ENCODE measurements at places on chromosomes 7 and 10.

GRCh38 chr10:28594406-28594805 lies 61.5 kb downstream of the WAC start:
- no peak for DNase-seq

DNA sequence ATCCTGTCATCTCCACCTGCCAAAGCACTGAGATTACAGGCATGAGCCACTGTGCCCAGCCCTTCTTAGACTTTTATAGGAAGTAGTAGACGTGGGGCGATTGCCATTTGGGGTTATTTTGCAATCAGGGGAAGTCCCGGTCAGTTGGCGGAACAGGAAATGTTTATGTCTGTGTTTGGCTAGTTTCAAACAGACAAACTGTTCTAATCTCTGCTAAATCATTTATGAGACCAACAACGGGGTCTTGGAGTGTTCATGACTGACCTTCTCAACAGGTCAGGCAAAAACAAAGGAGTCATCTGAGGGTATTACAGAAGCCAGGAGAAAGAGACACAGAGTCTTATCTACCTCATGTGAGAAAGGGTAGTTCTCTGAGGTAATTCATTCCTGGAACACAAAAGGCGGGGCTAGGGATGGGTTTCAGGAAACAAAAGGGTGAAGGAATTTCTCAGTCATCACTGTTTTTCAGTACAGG lies 6.6 kb upstream of the TPK1 start:
- no peak for DNase-seq

DNA sequence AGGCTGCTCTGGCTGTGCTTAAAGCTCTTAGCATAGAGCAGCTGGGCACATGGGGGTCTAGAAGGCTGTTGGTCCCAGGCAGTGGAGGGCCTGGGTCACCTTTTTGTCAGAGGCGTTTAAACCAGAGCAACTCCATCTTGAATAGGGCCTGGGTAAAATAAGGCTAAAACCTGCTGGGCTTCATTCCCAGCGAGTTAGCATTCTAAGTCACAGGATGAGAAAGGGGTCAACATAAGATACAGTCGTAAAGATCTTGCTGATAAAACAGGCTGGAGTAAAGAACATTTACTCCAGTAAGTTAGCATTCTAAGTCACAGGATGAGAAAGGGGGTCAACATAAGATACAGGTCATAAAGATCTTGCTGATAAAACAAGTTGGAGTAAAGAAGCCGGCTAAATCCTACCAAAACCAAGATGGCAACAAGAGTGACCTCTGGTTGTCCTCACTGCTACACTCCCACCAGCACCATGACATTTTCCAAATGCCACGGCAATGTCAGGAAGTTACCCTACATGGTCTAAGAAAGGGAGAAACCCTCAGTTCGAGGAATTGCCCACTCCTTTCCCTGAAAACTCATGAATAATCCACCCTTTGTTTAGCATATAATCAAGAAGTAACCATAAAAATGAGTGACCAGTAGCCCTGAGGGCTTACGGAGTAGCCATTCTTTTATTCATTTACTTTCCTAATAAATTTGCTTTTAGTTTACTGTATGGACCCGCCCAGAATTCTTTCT lies 96.8 kb upstream of the PCBD1 start:
- no peak for DNase-seq

GRCh38 chr10:79283616-79284015 lies 63.7 kb upstream of the PPIF start:
- no peak for DNase-seq

DNA sequence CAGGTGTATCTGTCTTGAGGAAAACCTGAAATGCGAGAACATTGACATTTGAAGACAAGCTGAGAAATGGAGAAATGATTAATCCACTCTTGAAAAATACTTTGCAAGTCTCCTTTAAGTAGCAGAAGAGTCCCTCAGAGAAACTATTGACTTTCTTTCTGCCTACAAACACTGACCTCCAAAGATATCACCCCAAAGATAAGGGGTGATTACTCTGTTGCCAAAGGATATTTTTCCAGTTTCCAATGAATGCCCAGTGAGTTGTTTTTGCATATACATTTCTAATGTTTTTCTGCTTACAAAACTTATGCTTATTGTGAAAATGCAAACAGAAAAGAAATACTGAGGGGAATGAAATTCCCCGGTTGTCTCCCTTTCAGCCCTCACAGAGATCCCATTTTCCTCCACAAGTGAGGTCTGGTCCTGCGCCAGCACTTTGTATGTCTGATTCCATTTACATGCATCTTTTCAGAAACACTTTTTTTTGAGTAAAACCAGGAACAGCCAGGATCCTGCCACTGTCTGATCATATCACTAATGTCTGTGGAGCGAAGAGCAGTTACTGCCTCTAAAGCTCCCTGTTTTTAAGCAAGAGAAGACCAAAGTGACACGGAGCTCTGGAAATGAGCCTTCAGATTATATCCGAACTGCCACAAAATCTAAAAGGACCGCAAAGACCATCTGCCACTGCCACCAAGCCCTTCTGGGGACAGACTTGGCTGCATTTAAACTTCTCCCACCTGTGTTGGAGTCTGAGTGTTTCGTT lies 82.9 kb upstream of the PDCD4 start:
- DNase-seq: no peak

DNA sequence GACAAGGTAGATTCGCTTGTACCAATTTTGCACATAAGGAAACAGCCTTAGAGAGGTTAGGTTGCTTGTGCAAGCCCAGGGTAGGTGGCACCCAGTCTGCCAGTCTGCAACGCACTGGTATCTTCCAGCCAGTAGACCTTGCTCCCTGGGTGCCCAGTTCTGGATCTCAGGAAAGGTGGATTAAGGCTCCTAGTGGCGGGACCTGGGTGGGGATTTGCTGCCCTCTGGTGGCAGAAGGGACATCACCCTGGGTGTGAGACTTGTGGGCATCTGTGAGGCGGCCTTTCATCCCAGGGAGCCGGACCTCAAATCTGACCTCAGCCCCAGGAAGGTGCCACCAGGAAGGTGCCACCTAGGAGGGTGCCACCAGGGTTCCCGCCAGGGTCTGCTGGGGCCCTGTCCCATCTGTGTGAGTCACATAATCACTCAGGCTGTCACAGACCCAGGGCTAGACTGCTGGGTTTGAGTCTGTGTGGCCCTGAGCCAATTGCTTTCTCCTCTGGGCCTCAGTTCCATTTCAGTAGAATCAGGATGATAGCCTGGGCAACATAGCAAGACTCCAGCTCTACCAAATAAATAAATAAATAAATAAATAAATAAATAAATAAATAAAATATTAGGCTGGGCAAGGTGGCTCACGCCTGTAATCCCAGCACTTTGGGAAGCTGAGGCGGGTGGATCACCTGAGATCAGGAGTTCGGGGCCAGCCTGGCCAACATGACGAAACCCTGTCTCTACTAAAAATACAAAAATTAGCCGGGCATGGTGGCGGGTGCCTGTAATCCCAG lies 5.3 kb upstream of the PRKRIP1 start:
- DNase-seq: peak; percentile 39

DNA sequence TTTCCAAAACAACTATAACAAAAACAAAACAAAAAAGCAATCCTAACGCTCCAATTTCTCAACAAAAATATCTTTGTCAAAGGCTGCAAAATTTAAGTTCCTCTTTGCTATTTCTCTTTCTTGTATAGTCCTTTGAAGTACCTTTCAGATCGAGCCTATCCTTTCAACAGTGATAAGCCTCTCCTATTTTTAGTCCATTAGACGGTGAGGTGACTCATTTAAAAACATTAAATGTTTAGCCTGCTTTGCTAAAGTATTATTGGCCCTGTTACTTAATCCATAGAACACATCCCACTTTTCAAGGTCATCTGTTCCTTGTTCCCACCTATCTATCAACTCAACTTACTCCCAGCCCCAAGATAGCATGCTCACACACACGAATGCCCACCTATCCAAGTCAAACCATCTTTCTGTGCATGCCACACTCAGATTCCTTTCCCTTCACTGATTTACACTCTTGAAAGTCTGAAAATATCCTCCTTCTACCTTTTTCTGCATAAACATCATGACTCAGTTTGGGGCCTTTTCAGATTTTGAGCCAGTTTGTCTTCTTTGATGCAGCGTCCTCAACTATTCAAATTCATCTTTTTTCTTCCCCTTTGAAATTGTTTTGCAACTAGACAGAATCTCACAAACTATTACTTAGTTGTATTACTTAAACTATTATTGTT lies 224.9 kb upstream of the TMEM229A start:
- DNase-seq: no peak

DNA sequence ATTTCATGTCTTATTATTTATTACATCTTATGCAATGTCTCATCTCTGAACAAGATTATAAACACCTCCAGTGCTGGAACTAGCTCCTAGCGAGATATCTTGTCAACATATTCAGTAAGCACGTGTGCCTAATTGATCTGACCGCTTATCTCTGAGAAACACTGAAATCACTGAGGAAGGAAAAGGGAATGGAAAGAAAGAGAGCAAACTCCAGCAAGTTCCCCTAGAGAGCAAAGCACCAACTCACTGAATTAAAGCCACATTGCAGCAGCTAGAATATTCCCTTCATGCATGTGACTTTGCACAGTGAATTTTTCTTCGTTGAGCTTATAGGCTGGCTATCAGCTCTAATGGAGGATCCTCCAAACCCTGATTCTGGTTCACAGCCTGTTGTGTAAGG lies 177.1 kb upstream of the FRMD4A start:
- no peak for DNase-seq

DNA sequence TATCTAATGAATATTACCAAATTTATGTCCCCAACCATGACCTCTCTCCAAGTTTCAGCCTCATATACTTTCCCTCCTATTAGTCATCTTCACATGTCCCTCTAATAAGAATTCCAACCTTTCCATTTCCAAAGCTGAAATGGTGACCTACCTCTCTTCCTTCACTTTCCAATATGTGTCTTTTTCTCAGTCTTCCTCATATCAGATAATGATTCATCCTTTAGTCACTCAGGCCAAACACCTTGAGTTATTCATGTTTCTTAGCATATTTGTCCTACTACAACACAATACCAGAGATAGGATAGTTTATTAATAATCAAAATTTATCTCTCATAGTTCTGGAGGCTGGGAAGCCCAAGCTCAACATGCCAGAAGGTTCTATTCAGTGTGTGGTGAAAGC lies 318.5 kb upstream of the ZWINT start:
- no peak for DNase-seq

DNA sequence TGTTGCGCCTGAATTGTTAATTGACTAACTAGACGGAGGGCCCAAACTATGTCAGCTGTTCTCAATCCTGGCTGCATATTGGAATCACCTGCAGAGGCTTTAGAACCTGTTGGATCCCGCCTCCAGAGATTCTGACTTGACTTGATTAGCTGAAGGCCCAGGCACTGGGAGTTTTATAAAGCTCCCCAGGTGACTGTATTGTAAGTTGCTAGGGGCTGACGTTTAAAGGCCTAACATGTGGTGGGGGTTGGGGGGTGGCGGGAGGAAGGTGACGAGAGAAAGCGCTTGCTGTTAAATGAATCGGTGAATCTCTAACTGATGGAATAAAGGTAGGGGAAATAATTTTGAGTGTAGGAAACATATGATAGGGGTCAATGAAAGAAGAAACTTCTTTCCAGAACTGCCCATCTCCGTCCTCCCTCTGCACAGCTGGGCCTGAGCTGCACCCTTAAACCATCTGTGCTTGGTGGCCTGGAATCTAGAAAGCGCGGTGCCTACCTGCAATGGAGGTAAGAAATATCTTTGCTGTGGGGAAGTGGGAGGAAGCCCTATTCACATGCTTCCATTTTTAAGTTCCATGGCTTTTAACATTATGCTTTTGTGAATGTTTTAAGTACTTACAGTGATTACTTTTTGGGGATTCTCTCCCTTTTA lies 225.0 kb upstream of the FAM3C start:
- DNase-seq: no peak

DNA sequence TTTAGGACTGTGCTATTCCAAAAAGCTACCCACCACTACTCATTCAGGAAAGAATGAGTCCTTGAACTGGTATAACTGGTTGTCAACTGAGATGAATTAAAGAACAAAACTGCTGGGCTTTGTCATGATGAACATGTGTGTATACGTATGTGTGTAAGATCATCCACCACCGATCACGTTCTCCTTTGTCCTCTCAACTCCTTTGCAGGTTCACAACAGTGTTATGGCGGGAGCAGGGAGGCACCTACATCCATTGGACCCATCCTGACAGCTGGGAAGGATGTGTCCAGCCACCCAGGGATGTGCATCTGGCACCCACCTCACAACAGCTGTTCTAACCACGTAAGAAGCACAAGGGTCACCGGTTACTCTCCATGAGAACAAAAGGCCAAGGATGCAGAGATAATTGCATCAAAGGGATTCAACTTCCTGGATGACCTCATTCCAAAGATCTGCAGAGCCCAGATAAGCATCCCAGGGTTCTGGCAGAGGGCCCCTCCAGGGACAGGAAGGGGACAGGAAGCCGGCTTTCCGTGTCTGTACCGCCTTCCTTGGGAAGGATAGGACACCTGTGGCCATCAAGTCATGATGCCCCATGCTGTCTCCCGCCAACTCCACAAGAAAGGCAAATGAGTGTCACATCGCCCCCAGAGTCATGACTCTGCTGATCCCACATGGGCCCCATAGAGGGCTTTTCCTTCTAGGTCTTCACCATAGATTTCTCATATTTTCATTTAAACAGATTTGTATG lies 66.1 kb downstream of the STEAP1B start:
- no peak for DNase-seq

GRCh38 chr7:20220293-20220761 lies 3.1 kb upstream of the MACC1 start:
- DNase-seq: no peak

- DNase-seq: no peak
Observed at GRCh38 chr7:26857506-26858240, 6.7 kb downstream of the SKAP2 start.

GRCh38 chr7:156768698-156769472 lies 124.1 kb downstream of the LMBR1 start:
- no peak for DNase-seq

DNA sequence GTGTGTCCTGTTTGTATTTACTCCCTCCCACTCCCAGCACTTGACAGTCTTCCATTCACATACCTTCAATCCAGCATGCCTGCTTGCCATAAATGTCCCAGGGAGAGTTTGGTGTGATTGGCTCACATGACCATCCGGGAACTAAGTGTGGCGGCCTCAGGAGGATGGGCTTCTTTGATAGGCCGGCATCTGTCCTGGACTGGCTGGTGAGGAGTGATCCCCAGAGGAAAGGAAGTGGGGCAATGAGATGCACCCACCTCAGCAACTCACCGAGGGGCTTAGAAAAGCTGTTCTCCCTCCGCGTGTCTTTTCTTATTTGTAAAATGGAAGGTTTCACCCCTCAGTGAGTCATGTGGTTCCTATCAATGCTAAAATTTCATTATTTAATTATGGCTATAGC lies 14.9 kb upstream of the EBF3 start:
- no peak for DNase-seq

- DNase-seq: no peak
Observed at GRCh38 chr7:128946936-128947830, 9.5 kb downstream of the IRF5 start.

GRCh38 chr7:84546403-84546802 lies 351.8 kb upstream of the SEMA3A start:
- no peak for DNase-seq

DNA sequence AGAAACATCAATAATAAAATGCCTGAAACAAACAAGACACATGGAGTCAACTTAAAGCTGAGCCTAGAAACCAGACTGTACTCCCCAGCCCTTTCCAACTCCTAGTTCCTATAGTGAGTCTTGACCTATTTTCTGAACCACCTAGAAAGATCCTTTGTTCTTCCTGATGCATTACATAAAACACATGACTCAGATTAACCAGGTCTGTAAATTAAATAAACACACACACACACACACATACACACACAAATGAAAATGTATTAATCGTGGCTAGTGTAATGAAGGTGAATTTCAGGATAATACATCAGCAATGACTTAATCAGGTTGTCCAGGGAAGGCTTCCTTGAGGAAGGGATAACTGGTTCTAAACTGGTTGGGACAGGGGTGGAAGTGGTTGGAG lies 104.7 kb downstream of the ST8SIA6 start:
- DNase-seq: no peak

- DNase-seq: no peak
Observed at GRCh38 chr10:6228647-6229046, 25.9 kb downstream of the PFKFB3 start.

Measured in NCI-H1105 (cell line).